ENCODE measurements at places on chromosomes 12 and 14. TPM values are rescaled to one million over a fixed set of nuclear protein-coding genes. Genes with fewer than 3 reads are reported as not detected.
A peak's percentile ranks its signal among the peaks of the same experiment; 100 is the strongest.

Gene DDX11
- 18.2 TPM for total RNA-seq

Gene FOXN4
- total RNA-seq = not detected

Gene SARNP
- total RNA-seq = 42.9 TPM

DNA sequence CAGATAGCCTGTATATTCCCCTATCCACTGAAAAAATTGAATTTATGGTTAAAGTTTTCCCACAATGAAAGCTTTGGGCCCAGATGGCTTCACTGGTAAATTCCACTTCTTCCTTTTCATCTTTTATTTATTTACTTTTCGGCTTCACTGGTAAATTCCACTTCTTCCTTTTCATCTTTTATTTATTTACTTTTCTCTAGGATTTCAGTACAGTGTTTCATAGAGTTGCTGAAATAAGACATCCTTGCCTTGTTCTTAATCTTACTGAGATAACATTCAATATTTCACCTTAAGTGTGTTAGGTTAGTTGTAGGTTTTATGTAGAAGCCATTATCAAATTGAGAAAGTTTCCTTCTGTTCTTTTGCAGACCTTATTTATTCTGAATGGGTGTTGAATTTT is 18.9 kb upstream of the KLRG1 start:
- no peak for DNase-seq

GRCh38 chr12:66111605-66112004 is 18.9 kb downstream of the LLPH start:
- no peak for DNase-seq

- no peak for DNase-seq
Measured at GRCh38 chr12:6352193-6353173, 10.6 kb upstream of the TNFRSF1A start.

GRCh38 chr14:104724407-104724980 is 465 bp downstream of the ADSS1 start:
- peak; percentile 78 for DNase-seq

Gene MYBPC1
- 10.2 TPM for total RNA-seq

GRCh38 chr12:49953961-49954846 is 3.7 kb downstream of the AQP2 start:
- DNase-seq = no peak

- no peak for DNase-seq
Measured at GRCh38 chr12:32448586-32448985, 49.2 kb downstream of the FGD4 start.

- no peak for DNase-seq
Measured at GRCh38 chr12:13707829-13708228, 273.6 kb downstream of the GRIN2B start.

Gene KLHL33
- 0.77 TPM for total RNA-seq

GRCh38 chr14:98101323-98101722 is 1170.7 kb downstream of the BCL11B start:
- DNase-seq = no peak

DNA sequence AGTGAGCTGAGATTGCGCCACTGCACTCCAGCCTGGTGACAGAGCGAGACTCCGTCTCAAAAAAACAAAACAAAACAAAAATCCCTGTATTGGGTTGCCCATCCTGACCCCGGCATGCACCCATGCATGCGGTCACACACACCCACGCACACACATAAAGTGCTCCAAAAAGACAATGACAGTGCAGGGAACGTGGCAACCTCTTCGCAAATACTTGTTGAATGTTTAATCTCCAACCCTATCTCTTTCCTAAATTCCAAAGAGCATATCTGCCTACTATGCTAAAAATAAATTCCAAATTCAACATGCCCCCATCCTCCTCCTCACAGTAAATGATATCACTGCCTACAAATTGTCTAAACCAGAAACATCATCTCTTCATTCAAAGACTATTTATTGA is 13.5 kb downstream of the SLC7A7 start:
- DNase-seq = no peak

DNA sequence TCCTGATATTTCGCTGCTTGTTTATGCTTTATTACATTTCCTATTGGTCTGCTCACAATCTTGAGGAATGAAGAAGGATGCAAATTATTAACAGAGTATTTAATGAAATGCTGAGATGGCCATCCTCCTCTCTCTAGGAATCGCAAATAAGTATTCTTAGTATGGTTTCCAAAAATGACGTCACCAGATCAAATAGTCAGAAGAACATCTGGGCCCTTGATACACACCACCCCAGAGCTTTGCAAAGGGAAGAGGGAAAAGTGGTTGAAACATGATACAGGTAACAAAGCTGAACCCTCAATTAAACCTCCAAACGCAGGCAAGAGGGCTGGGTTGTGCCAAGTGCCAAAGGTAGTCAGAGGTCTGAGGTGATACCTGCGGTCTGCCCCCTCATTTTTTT is 107.3 kb downstream of the BCL11B start:
- no peak for DNase-seq

- DNase-seq = no peak
Measured at GRCh38 chr12:102234599-102234998, 37.0 kb upstream of the PMCH start.

Gene KCNJ8
- total RNA-seq = 31.2 TPM

Gene CCDC88C
- 5.0 TPM for total RNA-seq

DNA sequence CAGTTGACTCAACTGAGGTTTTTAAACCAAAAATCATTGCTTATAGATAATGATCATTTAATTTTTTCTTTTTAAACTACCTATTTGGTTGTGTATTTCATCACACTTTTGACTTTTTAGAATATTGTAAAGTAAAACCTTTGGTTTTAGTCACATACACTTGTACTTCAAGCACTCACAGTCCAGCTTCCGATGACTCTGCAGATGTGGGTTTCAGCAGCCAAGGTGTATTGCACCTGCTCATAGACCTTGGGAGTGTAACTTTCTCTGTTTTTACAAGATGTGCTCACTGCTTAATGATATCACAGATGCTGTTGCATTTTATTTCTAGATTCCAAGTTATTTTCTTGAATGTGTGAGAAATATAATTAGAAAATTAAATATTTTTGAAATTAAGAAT is 188.3 kb upstream of the SLC38A2 start:
- DNase-seq = no peak

Gene FLVCR2
- total RNA-seq = 1.8 TPM

DNA sequence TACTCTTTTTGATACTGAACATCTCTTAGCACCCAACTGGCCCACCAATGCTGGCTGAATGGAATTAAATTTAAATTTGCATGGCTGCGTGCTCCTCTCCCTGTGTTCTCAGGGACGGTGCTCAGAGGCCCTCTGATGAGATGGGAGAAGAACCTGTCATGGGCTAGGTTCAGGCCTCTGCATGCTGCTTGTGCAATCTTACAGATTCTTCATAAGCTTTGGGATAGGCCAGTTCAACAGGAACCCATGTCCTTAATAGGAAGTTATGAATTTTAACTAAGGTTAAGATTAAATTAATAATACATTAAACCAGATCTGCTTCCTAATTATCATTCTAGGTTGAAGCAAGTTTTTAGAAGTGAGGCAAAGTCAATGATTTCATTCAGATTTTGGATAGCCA is 119.7 kb upstream of the LRIG3 start:
- DNase-seq = no peak

Gene PDE3A
- total RNA-seq = 157 TPM

Gene HAL
- total RNA-seq = 0.27 TPM

Gene RNASE2
- total RNA-seq = 3.8 TPM

- no peak for DNase-seq
Measured at GRCh38 chr14:66131111-66131510, 355.1 kb upstream of the CCDC196 start.

DNA sequence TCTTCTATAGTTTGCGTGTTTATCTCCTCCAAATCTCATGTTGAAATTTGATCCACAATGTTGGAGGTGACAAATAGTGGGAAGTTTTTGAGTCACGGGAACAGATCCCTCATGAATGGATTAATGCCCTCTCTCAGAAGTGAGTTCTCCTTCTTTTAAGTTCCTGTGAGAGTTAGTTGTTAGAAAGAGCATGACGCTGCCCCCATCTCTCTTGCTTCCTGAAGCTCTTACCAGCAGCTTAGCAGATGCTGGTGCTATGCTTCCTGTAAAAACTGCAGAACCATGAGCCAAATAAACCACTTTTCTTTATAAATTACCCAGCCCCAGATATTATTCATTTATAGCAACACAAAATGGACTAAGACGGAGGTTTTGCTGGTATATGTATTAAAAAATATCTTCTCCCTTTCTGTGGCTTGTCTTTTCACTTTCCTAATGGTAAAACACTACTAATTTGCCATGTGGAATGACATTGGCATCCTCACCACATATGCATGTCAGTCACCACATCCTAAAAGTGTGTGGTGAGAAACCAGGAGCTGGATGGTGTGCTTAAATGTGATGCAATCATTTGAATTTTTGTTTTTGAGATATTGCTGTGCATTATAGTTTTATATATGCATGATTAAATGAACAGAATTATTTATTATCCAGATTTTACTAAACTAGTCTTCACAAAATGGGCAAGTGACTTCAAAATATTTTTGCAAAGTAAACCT is 449.3 kb downstream of the ADAMTS20 start:
- no peak for DNase-seq

- DNase-seq = no peak
Measured at GRCh38 chr14:74834692-74835392, 41.1 kb downstream of the PROX2 start.

DNA sequence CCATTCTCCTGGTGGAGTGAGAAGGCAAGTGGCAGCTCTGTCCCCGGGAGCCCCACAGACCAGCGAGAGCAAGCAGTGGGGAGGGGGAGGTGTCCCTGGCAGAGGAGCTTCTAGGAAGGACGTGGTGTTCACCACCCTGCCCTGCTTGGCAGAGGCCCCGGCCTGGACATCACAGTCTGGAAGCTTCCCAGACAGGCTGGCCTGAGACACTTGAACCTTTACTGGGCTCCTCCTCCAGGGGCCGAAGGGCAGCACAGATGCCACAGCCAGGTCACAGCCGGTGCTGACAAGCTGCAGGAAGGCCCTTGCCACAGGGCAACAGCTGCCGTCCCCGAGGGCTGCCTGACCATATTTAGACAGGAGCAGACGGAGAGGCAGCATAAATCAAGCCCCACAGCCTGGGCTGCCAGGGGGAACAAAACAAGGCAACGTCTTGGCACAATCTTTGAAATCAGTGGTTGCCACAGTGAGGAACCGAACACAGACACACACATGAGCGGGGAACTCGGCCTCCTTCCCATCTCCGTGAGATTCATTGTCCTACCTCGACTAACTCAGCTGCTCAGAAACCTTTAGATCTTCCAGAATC is 28.5 kb downstream of the PRIMA1 start:
- peak; percentile 43 for DNase-seq

DNA sequence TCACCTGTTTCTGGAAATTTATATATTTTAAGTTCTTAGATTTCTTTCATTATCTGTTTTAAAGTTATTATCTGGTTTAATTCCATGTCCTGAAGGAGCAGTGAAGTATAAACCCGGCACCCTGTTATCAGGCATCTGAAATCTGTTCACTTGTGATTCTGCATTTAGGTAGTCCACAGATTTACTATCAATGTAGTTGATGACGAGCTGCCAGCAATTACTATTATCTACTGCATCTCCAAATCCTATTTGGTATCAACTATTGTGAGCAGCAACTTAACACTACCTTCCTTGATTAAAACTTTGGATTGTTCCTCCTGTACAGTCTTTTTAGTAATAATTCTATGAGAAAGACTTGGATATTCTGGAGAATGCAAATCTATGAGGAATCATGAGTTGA is 36.1 kb downstream of the PRORP start:
- no peak for DNase-seq

- no peak for DNase-seq
Measured at GRCh38 chr12:30019366-30020140, 235.8 kb upstream of the TMTC1 start.

DNA sequence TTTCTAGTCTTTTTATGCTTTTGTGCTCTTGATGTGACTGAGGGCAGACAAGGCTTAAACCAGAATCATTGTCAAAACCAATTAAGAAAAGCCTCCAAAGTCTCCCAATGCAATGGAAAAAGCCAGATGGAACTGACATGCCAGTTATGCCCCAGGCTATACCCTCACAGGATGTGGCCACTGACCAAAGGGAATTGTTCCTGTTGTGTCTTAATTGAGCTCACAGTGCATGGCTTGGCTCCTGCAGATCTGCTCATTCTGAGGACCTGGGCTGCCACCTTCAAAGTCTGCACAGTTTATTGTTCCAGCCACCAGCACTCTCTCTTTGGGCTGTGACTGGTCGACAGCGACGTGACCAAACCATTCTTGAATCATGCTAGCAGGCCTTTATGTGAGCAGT is 17.1 kb upstream of the BICD1 start:
- DNase-seq = no peak

GRCh38 chr12:3158851-3159465 is 81.8 kb downstream of the TSPAN9 start:
- DNase-seq = no peak

DNA sequence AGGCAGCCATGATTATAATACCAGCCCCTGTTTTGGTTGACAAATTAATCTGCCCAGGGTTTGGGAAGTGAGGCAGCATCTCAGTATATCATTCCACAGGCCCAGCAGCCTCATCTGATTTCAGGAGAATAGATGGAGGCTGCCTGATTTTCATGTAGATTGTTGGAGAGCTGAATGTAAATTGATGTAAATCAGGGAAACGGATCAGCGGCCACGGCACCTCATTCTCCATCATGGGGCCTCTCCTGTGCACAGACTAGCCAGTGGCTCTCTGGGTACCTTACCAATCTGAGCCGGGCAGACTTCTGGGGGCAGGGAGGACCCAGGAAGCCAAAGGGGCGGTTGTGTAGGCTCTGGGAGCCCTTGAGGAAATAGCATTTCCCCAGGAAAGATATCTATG is 63.7 kb upstream of the GSC start:
- no peak for DNase-seq

- DNase-seq = no peak
Measured at GRCh38 chr12:131565267-131566015, 145.4 kb upstream of the SFSWAP start.

DNA sequence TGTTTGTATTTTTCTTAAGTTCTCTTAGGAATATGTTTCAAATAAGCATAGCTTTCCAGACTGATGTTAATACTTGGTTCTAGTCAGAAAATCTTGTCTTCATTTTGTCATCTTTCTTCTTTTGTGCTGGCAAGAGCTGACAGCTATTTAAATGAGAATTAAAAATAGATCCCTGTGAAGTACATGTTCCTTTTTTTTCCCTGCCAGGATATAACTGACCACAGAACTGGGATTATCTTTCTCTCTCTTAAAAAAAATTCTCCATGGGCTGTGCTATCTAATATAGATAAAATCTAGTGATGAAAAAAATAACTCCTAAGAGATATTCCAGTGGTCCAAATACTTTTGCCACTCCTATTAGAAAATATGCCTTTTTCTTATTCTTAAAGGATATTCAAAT is 163.4 kb downstream of the AKAP6 start:
- DNase-seq = no peak

DNA sequence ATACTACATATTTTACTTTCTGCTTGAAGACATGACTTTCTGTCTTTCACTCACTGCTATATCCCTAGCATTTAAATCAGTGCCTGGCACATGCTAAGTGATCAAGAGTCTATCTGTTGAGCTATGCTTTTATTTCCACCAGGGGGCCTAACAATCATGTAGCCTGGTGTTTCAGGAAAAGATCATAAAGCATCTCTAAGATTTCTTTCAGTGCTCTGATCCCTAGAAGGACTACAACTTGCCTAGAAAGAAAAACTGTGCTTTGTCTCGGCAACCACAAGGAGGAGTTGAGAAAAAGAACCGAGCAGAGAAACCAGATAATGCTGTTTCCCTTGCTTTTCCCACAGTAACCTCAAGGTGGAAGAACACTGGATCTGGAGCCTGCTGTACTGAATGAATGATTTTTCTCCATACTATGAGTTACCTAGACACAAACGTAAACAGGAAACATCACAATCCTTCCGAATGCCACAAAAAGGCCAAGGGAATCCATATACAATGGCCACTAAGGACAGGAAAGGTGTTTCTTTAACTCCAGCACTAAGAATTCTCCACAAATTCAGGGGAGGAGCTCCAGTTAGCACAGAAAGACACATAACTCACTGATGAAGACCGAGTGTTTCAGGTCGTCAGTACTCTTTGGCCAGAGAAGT is 1.2 kb downstream of the CRY1 start:
- DNase-seq = no peak

Measured in left cardiac atrium (tissue), 4 donors.